ENCODE measurements at places on chromosomes 3 and 15.

- DNase-seq: no peak
These were observed 90.4 kb upstream of the SLC2A2 start for GRCh38 chr3:171116824-171117395.

DNA sequence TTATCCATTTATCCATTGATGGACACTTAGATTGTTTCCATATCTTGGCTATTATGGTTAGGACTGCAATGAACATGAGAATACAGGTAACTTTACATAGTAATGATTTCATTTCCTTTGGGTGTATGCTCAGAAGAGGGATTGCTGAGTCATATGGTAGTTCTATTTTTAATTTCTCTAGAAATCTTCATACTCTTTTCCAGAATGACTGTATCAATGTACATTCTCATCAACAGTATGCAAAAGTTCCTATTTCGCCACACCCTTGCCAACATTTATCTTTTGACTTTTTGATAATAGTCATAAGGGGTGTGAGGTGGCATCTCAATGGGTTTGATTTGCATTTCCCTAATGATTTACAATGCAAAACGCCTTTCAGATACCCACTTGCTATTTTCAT, 6.2 kb upstream of the NIPA1 start:
- peak; percentile 4 for DNase-seq

- no peak for DNase-seq
These were observed 1.4 kb downstream of the LTF start for GRCh38 chr3:46463120-46463867.

DNA sequence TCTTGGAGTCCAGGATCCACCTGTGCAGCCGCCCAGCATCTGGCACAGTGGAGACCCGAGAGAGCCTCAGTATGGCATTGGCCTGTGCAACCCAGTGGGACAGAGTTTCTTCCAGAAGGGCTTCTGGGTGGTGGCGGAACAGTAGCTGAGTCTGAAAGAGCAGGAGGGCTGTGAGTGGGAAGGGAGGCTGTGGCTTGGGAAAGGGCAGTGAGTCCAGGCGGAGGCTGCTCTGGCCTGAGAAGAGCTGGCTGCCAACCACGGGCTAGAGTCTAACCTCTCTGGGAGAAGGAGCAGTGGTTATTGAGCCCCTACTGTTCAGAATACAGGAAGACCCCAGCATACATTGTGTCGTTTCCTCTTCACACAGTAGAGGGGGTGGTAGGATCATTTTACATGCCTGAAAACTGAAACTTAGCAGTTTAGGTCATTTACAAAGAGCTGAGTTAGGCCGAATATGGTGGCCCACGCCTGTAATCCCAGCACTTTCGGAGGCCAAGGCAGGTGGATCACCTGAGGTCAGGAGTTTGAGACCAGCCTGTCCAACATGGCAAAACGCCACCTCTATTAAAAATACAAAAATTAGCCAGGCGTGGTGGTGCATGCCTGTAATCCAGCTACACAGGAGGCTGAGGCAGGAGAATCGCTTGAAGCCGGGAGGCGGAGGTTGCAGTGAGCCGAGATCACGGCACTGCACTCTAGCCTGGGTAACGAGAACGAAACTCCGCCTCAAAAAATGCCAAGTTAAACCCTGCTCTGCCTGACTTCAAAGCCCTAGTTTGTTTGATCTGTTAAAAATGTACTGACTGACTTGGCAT, 3.2 kb downstream of the AEN start:
- no peak for DNase-seq

DNA sequence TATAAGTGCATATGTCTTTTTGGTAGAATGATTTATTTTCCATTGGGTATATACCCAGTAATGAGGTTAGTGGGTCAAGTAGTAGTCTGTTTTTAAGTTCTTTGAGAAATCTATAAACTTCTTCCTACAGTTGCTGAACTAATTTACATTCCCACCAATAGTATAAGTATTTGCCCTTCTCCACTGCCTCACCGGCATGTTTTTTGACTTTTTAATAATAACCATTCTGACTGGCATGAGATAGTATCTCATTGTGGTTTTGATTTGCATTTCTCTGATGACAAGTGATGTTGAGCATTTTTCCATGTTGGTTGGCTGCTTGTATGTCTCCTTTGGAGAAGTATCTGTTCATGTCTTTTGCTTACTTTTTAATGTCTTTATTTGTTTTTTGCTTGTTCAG, 94.1 kb upstream of the TP63 start:
- DNase-seq: no peak

DNA sequence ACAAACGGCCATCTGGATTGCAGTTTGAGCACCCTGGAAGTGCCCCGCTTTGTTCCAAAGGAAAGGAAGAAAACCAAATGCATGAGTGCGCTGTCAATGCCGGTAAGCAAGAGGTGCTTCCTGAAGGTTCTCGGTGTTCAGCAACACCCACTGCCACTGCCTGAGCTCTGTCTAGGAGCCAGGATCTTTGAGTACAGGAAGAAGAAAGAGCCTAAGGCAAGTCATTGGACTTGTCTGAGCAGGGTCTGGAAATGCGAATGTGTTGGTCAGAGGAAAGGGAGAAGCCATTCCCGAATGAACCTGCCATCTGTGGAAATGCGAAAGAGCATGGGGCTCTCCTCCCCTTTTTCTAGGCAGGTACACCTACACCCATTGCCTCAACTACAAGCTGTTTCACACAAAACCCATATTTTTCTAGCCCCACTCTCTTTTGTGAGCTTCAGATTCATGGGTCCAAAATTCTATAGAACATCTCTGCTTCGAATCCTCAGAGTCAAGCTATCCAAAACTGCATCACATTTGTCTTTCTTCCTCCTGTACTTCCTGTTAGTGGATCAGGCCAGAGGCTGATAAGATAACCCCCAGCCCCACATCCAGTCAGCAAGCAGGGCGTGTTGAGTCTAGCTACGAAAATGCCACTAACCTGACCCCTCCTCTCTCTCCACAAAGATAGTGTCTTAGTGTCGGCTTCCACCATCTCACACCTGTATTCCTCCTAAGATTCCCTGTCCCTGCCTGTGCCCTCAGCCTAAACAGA, 55.6 kb upstream of the C15orf61 start:
- DNase-seq: no peak

- no peak for DNase-seq
These were observed 18.2 kb upstream of the SMAD3 start for GRCh38 chr15:67047149-67047661.

DNA sequence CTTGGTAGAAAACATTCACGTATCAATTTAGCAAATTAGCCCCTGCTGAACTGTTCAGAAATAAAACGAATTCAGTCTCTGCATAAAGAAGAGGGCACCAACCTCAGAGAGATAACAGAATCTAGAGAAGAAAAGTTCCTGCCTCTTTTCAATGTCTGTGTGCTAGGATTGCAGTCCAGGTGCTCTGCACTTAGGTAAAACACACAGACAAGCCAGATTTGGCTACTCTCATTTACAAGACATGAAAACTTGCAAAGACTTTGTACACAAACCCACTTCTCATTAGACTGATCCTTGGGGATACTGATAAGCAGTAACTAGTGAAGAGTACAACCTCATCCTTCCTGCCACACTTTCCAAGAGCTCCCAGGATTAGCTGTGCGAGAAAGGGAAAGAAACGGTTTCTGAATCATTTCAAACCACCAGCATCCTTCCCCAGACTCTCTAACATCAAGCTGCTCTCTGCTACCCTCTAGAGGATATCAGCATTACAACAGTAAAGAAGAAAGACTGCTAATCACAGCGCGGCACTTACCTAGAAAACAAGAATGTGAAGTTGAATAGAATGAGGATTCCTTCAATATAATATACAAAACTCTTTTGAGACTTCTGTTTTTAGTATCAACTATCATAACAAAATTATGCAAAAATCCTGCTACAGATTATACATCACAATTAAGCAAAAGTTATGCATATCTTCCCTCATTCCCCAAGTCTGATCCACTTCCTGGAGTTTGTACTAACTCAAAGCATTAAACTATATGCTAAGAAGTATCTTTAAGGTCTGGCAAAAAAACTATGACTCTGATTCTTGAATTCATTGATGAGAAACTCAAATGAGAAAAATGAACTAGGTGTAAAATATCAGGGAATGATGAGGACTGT, 306.4 kb downstream of the MAGI1 start:
- peak; percentile 13 for DNase-seq

- no peak for DNase-seq
These were observed 7.7 kb upstream of the DIS3L start for GRCh38 chr15:66285533-66286280.

DNA sequence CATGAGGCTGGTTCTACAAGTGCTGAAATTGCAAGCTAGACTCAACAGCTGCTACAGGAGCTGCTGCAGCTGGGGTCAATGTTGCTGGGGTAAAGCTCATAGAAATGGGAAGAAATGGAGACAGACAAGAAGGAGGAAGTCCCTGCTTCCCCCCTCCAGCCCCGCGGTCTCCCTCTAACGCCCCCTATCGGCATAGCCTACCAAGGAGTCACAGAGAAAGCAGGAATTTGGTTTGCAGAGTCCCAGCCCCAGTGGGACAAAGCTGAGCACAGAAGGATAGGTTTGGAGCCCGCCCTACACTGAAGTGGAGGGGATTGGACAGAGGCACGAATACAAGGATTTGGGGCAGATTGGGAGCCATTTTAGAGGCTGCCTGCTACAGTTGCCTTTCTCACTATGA, 176.9 kb upstream of the ANKRD28 start:
- no peak for DNase-seq

- no peak for DNase-seq
These were observed 62.0 kb upstream of the LEKR1 start for GRCh38 chr3:156763931-156764720.

- no peak for DNase-seq
These were observed at the start of gene RETNLB for GRCh38 chr3:108757404-108757982. Gene RETNLB (minus strand): TSS chr3:108757410. CDS start chr3:108757185, 225 bp downstream.

DNA sequence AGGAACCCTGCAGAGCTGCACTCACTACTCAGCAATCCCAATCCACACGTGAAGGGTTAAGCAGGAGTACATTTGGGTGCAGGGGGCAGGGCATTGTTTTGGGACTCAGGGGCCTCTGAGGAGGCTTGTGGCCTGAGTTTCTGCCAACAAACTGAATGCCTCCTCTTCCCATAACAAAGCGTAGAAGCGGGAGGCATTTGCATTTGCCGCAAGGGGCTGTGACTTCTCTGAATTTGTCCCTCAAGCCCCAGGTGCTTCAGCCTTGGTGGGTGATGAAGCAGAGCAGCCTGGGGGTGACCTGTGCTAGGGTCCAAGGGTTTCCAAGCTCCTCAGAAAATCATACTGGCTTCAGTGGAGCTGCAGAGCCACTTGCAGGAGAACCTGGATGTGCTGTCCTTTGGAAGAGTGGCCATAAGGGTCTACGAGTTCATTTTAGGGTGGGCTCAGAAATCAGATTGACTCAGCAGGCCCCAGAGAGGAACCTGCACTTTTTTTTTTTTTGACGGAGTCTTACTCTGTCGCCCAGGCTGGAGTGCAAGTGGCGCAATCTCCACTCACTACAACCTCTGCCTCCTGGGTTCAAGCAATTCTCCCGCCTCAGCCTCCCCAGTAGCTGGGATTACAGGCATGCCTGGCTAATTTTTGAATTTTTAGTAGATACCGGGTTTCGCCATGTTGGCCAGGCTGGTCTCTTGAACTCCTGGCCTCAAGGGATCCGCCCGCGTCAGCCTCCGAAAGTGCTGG, 1.4 kb upstream of the RPSA start:
- DNase-seq: no peak

DNA sequence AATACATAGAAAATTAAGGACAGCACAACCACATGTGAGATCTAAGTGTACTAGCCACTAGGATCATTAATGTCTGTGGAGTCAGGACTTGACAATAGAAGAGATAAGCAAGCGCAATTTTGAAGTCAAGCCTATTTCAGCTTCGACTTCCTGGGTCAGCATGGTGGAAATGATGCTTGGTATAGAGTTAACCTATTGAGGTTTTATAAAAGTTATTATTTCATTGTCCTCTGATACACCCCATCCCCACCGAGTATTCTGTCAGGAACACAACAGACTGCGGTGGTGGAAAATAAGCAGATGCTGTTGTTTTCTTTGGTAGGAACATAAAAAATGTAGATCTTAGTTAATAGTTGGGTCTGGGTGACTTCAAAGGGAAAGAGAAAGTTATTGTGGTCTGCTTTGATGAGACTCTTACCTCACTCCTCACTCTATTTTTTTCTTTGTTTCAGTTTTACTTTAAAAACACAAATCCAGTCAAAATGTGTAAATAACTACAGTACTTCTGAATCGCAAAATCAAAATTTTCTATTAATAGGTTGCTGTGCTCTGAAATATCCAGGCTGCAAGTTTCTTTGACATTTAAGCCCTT, 82.1 kb downstream of the IL5RA start:
- DNase-seq: no peak

GRCh38 chr15:58214591-58215340, 76.6 kb downstream of the AQP9 start:
- DNase-seq: no peak

- DNase-seq: no peak
These were observed 20.2 kb upstream of the SKOR1 start for GRCh38 chr15:67805008-67805665.

DNA sequence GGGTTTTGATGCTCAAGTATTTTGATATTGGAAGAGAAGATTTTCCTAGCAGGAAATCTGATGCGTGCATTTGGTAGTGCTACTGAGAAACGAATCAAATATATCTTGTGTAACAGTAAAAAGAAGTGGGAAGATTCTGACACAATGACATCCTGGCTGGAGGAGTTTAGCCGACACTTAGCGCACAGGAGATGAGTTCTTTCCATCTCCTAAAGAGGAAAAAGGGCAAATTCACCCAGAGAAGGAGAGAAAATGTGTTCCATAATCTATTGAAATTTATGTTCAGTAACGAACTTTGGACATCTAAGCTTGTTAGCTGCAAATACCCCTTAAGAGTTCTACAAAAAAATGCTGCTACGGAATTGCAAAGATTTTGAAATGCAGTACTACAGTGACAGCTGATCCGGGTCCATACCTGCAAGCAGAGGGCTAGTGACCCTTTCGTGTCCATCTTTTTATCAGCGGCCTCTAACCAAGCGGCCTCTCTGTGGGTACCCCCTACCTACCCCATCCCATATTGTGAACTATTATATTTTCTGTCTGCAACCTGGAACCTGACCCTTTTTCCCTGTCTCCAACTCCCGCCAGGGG, 971 bp downstream of the CPOX start:
- no peak for DNase-seq

- no peak for DNase-seq
These were observed 63.2 kb downstream of the ILDR1 start for GRCh38 chr3:121958801-121959200.

GRCh38 chr3:159609625-159610024, 379.0 kb upstream of the IL12A start:
- DNase-seq: peak; percentile 47

DNA sequence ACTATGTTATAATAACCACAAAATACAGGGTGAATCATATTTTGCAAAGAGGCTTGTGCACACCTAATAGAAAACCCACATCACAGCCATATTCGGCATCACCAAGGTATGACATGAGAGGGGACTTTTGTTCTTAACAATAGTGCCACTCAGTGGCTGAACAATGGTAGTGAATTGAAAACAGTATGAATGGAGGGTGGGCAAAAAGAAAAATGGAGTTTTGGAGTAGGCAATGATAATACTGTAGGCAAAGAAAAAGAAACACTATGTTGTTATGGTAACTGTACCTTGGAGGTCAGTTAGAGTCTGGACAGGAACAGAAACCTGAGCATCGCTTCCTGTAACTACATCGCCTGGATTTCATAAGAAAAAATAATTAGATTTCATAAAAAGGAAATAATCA, 348.6 kb downstream of the PLCL2 start:
- peak; percentile 45 for DNase-seq
